Head of caudate nucleus (tissue), 42 donors: ENCODE measurements at places on chromosomes 2 and 18.

GRCh38 chr2:42105330-42106256 is 57.8 kb downstream of the PKDCC start:
- DNase-seq: no peak

GRCh38 chr2:158747281-158747680 is 47.8 kb upstream of the DAPL1 start:
- no peak for DNase-seq

DNA sequence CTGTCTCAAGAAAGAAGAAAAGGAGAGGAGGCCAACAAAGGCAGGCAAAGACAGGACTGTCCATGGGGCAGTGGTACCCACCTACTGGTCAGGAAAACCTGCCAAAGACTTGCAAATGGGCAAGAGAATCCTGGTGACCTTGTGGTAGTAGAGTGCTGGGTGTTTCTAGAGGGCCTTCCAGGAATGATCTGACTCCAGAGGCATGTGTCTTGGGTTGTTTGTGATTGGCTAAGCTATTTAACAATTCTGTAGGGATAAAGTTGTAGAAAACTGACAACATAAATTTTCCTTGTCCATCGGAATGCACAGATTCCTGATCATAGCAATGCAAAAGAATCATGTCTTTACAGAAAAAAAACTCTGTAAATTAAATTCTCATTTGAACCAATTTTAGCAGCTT is 68.5 kb upstream of the ZNF532 start:
- DNase-seq: no peak

- no peak for DNase-seq
Measured at GRCh38 chr2:20141056-20141762, 83.7 kb downstream of the SDC1 start.

- DNase-seq: peak; percentile 61
Measured at GRCh38 chr2:231512222-231512621, 18.0 kb downstream of the NMUR1 start.

GRCh38 chr2:28779001-28779400 is 27.4 kb downstream of the PPP1CB start:
- DNase-seq: no peak

- DNase-seq: no peak
Measured at GRCh38 chr2:43397411-43397810, 171.0 kb upstream of the ZFP36L2 start.

- DNase-seq: no peak
Measured at GRCh38 chr2:74457549-74458131, 598 bp upstream of the WBP1 start.

- no peak for DNase-seq
Measured at GRCh38 chr18:24364177-24364576, 33.4 kb downstream of the OSBPL1A start.

DNA sequence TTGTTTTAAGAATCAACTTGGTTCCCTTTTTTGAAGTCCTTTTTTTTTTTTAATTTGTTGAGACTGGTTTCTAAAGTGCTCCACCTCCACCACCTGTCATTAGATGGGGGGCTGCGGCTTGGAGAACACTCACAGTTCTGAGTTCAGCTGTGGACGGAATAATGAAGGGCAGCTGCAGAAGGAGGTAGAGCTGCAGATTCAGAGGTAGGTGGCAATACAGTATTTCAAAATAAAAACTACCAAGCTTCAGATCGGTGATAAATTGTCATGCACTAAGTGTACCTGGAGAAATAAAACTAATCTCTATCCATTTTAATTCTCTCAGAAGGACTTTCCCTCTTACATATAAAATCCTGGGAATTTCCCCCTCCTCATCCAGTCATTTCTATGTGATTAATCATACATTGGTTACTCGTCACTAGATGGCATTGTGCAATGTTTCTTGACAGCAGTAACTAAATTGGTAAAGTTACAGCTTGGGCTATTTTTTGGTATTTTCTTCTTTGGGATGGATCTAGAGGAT is 81.1 kb upstream of the SLC39A10 start:
- DNase-seq: no peak

- no peak for DNase-seq
Measured at GRCh38 chr18:61572871-61573270, 239.6 kb downstream of the CDH20 start.

- DNase-seq: no peak
Measured at GRCh38 chr2:74532222-74532621, 2.5 kb downstream of the HTRA2 start.

DNA sequence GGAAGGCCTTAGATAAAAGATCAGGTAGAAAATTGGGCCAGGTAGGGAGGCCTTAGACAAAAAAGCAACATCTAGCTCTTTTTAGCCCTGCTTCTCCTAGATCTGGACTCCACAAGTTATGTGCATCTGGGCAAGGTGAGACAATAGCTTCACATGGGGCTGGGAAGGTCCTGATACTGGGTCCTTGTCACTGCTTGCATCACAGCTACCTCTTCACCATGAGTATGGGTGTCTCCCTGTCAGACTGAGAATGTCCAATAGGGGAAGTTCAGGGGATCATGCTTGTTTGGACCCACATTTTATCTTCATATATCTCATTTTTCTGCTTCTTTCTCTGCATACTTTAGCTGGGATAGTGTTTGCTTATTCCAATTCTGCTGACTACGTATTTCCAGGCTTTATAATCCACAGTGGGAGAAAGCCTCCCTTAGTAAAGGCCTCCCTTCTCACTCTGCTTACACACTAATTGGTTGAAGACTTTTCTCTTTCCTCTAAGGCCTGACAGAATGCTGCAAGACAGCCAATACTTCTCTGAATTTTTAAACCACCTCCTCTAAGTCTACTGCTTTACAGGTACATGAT is 189.6 kb downstream of the CYRIA start:
- no peak for DNase-seq

DNA sequence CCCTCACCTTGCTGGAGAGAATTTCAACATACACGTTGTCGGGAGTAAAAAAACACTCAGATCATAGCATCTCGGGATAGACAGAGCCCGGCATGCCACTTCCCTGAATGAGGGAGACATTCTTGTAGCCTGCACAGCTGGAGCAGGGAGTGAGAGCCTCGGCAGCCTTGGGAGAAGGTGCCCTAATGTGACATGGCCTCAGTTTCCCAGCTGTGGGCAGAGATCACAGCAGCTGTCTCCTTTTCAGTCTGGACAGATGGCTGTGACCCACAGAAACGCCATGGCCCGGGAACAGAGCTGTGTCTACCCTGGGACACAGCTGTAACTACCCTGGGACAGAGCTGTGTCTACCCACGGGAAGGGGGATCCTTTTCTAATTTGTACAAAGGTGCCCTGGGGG is 55.9 kb downstream of the HS1BP3 start:
- no peak for DNase-seq

DNA sequence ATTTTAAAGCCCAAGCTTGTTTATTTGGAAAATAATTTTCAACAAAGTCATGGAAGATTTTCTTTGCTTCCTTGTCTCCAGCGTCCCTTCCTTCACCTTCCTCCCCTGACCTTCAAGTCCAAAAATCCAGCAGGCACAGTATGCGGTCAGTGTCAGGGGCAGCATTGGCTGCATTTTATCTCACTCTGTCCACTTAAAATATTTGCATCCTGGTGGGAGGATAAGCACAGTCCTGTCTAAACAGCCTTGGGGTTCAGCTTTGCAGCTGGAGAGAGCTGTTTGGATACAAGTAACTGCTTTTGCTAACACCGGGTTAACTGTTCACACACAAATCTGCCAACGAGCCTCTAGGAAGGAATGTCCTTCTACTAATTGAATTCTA is 318.1 kb downstream of the PDE11A start:
- DNase-seq: no peak

GRCh38 chr2:135094508-135094907 is 42.4 kb downstream of the RAB3GAP1 start:
- DNase-seq: no peak

- DNase-seq: no peak
Measured at GRCh38 chr2:167708998-167709397, 538.4 kb downstream of the STK39 start.

DNA sequence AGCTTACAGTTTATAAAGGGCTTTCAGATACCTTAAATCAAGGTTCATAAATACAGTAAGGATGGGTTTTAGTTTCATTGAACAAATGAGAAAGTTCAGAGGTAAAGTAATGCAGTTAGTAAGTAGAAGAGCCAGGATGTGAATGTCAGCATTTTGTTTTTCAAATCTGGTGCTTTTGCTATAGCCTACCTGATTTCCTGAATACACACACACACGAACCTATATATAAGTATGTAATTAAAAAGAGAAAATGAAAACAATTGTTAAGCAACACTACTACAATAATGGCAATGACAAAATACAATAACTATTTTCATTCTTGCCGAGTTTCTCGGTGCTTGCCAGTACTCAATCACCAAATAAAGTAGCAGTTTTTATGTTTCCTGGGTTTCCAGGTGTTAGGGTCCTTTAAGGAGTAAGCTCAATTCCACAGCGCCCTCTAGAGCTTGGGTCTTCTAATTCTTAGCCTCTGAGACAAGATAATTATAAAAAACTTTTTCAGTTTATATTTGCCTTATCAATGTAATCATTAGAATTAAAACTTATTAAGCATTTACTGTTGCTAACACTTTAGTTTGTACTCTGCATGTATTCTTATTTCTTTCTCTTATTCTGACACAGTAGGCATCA is 512.9 kb upstream of the ACVR2A start:
- no peak for DNase-seq

DNA sequence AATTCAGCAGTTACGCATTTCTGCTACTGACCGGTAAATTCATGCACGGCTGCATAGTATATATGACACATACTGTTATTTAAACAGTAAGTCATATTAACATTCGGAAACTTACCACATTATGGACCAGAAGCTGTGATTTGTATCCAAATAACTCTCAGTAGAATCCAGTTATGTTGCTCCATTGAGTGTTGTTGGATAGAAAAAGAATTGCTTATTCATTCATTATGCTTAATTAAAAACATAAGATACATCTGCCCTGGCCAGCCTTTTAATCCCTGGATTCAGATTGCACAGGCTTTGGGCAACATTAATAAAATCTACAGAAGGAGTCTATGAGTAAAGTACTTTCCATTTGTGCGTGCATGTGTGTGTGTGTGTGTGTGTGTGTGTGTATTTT is 111.3 kb downstream of the CPS1 start:
- DNase-seq: no peak

DNA sequence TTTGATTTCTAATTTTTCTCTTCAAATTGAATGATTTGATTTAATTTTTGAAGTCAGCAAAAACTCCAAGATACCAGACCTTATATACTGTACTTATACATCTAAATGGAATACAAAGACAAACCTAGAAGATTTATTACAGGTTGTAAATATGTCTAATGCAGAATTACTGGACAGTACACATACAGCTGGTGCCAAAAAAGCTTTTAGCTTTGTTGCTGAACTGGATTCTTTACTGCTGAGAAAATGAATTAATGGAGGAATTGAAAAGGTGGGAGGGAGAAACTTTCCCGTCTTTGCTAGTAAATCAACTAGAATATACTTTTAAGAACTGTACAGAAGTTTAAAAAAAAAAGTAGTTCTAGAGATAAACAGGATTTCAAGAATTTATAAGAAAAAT is 17.5 kb downstream of the C1D start:
- no peak for DNase-seq

- peak; percentile 36 for DNase-seq
Measured at GRCh38 chr2:230326453-230327417, at the start of gene SP140L. SP140L (plus strand) TSS chr2:230327193; CDS start chr2:230327270, 77 bp downstream.

GRCh38 chr2:204026294-204026693 is 89.7 kb downstream of the ICOS start:
- no peak for DNase-seq

GRCh38 chr2:141035846-141036420 is 1094.9 kb downstream of the LRP1B start:
- DNase-seq: no peak

- DNase-seq: no peak
Measured at GRCh38 chr2:7674606-7675005, 757.4 kb downstream of the RNF144A start.

GRCh38 chr2:240338274-240338673 is 97.2 kb upstream of the GPC1 start:
- DNase-seq: no peak

DNA sequence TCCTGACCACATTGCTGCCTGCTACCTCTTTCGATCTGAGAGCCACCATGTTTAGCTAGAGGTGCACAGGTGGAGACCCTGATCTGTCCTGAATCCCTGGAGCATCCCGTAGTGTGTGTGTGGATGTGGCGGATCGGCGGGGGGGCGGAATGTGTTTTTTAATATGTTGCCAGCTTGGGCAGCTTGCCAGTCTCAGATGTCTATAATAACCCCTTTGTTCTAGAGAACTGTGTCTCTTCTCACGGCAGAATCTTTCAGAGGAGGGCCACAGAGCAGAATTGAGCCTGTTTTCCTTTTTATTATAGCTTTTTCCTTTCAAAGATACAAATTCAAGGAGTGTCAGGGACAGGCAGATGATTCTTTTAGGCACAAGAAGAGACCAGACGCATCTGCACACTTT is 934.1 kb upstream of the KLHL29 start:
- peak; percentile 58 for DNase-seq

DNA sequence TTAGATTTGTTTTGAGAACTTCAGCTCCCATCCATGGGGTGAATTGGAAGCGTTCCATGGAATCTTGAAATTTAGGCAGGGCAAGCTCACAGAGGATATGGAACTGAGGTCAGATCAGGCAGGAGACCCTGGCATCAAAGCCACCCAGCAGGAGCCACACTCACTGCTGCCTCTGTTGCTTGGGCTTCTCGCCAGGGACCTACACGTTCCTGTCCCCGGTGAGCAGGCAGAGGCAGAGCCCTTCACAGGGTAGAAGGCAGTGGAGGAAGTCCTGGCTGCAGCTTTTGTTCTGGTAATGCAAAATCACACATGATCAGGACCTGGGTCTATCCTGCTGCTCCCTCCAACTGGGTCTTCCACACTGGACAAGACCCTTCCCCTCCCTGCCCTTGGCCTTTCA is 42.1 kb downstream of the CAPN13 start:
- DNase-seq: no peak

GRCh38 chr2:68448671-68449653 is 18.1 kb downstream of the FBXO48 start:
- DNase-seq: no peak

- DNase-seq: no peak
Measured at GRCh38 chr2:233980955-233981561, 63.9 kb downstream of the TRPM8 start.

GRCh38 chr18:4250141-4250540 is 205.0 kb downstream of the DLGAP1 start:
- no peak for DNase-seq

GRCh38 chr2:23905155-23905554 is 21.8 kb downstream of the ATAD2B start:
- DNase-seq: no peak

GRCh38 chr2:106130251-106130998 is 63.7 kb downstream of the UXS1 start:
- no peak for DNase-seq

DNA sequence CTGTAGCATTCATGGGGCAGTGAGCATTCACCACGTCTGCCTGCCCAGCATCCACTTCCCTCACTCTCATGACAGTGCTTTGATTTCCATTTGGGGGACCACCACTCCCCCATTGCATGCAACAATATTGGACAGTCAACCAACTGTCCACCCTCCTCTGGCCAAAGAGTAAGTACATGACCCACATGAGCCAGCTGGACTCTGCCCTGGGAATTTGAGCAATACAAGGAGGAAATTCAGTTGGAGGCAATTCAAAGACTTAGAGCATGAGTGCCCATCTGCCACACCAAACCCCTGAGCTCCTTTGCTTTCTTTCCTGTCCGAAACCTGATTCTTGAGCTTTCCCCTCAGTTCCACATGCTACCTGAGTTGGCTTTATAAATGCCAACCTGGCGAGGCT is 41.7 kb upstream of the PNO1 start:
- no peak for DNase-seq
